ENCODE measurements at places on chromosomes 2 and 18. TPM values are rescaled to one million over a fixed set of nuclear protein-coding genes. Genes with fewer than 3 reads are reported as not detected.

The NRP2 gene
- 1.2 TPM for total RNA-seq

The SULT1C4 gene
- not detected for total RNA-seq

The NETO1 gene
- not detected for total RNA-seq

The SGPP2 gene
- 1.6 TPM for total RNA-seq

The MROH2A gene
- total RNA-seq, result not detected

The RPRM gene
- not detected for total RNA-seq

The ODC1 gene
- 231 TPM for total RNA-seq

The GKN2 gene
- total RNA-seq, result not detected

The METAP1D gene
- 15.8 TPM for total RNA-seq
